ENCODE measurements at places on chromosomes 2 and 18. TPM values are rescaled to one million over a fixed set of nuclear protein-coding genes. Genes with fewer than 3 reads are reported as not detected.

DNA sequence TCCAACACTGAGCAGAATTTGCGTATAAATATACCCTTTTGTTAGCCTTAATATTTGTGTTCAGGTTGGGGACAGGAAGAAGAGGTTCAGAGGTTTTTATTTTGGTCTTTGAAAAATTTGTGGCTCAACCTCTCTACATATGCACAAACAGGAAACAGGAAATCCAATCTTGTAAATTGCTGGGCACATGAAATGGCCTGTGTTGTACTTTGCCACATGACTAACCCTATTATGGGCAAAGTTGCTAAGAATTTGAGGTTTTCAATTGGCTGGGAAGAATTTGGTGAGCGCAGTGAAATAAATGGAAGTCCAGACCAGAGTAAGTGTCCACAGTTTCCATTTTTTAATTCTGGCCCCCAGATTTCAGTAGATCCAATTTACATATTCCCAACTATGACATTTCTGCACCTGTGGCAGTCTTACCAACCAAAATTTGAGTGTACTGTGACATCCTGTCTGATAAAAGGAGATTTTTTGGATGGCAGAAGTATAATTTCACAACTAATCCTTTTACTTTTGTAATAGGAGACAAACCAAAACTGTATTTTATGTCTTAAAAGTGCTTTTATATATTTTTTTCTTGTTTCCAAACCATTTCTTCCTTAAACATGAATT lies 63.6 kb downstream of the COX7A2L start:
- DNase-seq = no peak

DNA sequence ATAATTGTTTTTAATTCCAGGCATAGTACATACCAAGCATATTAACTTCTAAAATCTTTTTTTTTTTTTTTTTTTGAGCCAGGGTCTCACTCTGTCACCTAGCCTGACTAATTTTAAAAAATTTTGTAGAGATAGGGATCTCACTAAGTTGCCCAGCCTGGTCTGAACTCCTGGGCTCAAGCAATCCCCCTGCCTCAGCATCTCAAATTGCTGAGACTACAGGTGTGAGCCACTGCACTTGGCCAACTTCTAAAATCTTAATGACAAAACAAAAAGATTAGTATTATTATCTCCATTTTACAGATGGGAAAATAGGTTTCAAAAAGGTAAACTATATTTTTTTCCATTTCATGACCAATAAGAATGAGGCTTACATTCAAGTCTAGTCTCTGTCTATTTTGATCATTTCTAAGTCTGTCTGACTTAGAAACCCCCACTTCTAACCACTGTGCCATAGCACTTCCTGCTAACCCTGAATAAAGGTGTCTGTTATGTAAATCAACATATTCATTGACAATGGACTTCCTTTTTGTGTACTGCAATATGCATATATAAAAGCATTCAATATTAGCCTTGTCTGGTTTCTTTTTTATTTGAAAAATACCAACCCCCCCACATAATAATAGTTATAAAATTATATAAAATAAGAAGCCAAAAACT lies 28.7 kb upstream of the ZEB2 start:
- DNase-seq = no peak

GRCh38 chr2:197208841-197209240 lies 101.7 kb downstream of the ANKRD44 start:
- DNase-seq = no peak

GRCh38 chr18:42588786-42589185 lies 526.7 kb downstream of the RIT2 start:
- DNase-seq = no peak

- no peak for DNase-seq
Measured at GRCh38 chr2:169964740-169965139, 137.5 kb downstream of the UBR3 start.

The BUB1 gene
- total RNA-seq = 115 TPM
